ENCODE measurements at places on chromosomes 1 and 21.

DNA sequence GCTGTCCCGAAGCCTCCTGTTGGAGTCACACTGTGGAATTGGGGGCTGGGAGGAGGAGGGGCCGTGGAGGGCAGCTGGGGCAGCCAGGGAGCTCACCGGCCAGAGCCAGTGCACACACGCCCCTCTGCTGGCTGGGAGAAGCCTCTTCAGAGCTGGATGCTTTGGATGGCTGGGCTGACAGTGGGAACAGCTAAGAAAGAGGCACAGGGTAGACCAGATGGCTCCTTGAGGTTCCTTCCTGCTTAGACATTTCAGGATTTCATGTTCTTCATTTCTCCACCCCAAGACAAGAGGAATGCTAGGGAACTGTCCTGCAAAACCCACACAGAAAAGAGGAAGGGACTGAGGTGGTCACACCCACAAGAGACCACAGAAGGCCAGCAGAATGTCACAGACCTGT, 254.8 kb upstream of the VAMP3 start:
- peak; percentile 6 for DNase-seq

GRCh38 chr1:183125279-183125999, 60.6 kb upstream of the LAMC2 start:
- no peak for DNase-seq

- no peak for DNase-seq
These were observed 110.3 kb upstream of the TRABD2B start for GRCh38 chr1:48107516-48107915.

- no peak for DNase-seq
These were observed 65.3 kb upstream of the BEND5 start for GRCh38 chr1:48841966-48842365.

- DNase-seq, result no peak
These were observed 85.6 kb downstream of the TMEM53 start for GRCh38 chr1:44588551-44589210.

- no peak for DNase-seq
These were observed 688 bp upstream of the CHD5 start for GRCh38 chr1:6180707-6181311.

- DNase-seq, result peak; percentile 82
These were observed 36.1 kb downstream of the FGGY start for GRCh38 chr1:59332983-59333382.

- no peak for DNase-seq
These were observed 115.9 kb downstream of the LRRC53 start for GRCh38 chr1:74396462-74396861.

GRCh38 chr1:22327411-22327810, 124.2 kb upstream of the ZBTB40 start:
- no peak for DNase-seq

DNA sequence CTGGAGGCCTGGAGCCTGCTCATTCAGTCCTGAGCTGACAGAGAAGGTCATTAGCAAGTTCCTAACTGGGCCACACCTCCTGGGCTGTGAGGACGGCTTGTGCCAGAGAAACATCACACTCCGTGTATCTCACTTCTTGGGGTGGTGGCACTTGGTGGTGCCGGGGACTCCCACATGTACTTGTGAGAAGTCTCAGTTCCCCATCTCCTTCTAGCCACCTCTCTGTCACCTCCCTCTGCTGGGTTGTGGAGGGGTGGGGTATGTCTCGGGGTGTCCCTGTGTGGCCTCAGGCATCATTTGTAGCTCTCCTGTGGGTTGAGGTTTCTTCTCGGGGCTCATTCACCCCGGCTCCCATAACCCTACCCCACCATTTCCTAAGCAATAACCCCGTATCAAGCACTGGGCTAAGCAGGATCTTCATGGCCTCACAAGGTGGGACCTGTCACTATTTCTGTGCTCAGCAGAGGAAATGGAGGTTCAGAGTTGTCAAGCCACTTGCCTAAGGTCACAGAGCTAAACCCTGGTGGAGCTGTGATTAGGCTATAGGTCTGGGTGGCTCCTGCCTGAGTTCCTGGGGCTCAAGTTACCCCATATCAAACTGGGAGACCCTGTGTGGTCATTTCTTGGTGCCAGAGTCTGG, 62.5 kb downstream of the UBIAD1 start:
- DNase-seq, result no peak

DNA sequence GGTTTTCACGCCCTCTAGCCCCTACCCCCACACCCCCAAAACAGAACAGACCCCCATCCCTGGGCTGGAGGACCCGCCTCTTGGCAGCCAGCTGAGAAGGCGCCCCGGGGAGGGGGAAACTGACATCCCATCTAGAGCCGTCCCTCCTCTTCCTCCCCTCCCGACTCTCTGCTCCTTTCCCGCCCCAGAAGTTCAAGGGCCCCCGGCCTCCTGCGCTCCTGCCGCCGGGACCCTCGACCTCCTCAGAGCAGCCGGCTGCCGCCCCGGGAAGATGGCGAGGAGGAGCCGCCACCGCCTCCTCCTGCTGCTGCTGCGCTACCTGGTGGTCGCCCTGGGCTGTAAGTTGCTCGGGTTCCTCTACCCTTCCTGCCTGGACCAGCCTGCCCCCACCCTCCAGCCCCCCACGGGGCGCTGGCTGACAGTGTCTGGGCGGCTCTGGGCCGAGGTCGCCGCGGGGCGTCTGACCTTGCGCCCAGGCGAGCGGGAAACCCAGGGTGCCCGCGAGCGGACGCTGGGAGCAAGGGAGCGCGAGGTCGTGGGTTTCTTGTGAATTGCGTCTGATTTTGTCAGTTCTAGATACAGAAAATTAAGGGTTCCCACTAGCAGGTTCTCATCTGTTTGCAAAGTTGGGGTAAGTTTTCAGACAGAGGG, 618 bp downstream of the JAM2 start:
- peak; percentile 14 for DNase-seq

- no peak for DNase-seq
These were observed 16.7 kb downstream of the SPATA21 start for GRCh38 chr1:16420424-16421118.

- peak; percentile 21 for DNase-seq
These were observed 43.5 kb downstream of the LGR6 start for GRCh38 chr1:202237052-202237451.

GRCh38 chr1:119475866-119476439, 31.1 kb upstream of the HSD3B1 start:
- DNase-seq, result peak; percentile 49

DNA sequence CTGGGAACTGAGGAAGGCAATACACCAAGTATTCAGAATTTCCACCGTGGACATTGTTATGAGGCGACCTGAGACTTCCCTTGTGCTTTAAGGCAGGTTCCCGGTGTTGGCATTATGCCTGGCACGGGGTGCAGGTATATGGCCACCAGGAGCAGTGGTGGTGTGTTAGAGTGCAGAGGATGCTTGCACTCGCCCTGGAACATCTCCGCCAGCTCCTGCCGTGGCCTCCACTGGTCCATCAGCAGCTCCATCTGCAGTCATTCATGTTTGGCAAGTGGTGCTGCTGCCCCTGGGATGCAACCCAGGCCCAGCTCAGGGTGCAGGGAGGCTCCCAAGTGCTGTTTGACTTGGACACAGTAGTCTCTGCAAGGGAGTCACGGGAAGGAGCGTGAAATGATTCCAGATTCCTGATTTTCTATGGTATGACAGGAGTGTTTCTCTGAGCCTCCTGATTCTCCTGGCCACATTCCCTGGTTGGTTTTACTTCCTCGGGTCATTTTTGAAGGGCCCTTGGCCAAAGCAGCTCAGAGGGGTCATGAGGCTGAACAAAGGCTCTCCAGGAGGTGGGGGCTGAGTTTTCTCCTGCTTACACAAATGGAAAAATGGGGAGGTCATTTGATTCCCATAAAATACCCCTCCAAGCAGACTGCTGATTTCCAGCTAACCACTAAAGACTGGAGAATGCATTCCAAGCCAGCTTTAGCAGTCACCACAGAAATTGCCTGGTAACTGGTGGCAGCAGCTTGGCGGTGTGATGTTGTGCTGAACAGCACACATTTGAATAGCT, 60.4 kb upstream of the PSEN2 start:
- peak; percentile 14 for DNase-seq

DNA sequence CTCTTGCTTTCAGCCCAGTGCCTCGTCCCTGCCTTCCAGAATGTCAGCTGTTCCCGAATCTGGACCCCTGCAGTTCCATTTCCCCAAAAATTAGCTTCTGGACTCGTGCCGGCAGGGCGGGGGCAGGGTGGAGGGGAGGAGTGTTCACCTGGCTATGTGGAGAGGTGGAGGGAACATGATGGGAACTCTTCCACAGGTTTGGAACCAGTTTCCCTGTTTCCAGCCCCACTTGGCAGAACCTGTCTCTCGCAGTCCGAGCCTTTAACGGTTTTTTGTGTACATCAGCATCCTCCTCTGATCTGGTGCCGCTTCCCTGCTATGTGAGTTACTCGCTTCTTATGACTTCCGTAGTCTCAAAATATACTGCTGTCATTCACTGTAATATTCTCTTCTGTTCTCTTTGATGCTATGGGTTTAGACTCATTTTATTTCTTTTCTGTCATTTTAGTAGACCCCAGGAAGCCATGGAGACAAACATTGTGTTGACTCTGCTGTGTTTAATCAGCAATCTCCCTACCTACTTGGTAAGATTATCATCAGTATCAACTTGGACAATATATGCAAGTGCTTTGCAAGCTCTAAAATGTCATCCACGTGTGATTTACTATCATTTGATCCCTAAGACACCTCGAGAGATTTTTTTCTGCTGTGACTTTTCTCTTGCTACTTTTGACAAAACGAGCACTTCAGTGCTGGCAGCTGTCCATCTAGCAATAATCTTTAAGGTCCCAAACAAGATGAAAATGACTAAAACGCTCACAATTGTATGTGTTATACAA, 33.3 kb upstream of the HNRNPU start:
- DNase-seq, result no peak

DNA sequence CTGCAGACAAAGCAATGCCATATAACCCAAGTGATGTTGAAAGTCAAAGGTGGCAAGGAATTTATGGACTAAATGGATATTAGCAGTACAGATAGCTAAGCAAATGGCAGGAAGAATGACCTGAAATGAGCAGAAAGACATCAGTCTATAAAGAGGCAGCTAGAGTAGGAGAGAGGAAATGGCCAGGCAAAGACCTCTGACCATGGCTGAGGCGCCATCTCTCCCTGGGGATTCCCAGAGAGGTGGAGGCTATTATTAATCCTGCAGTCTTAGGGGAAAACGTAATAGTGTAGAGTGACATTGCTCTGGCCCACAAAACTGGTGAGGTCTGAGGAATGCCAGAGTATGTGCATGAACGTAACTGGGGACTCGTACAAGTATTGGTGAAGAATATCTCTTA, 563.6 kb upstream of the PRMT6 start:
- no peak for DNase-seq
